HFFc6 (cell line): ENCODE measurements at places on chromosomes 1 and 21. TPM values are rescaled to one million over a fixed set of nuclear protein-coding genes. Genes with fewer than 3 reads are reported as not detected.

Gene BSND
- total RNA-seq = not detected in 3 replicates

Gene KANK4
- total RNA-seq = not detected in 3 replicates

Gene XCL1
- total RNA-seq = not detected in 3 replicates

Gene SMYD2
- 28.9 to 32.3 TPM (median 29.3 TPM) in 3 replicates for total RNA-seq

Gene KRTAP20-1
- not detected in 3 replicates for total RNA-seq

Gene AMY1B
- total RNA-seq = not detected in 3 replicates

Gene AMIGO1
- total RNA-seq = 3.6 to 7.2 TPM (median 6.3 TPM) in 3 replicates

- no peak for DNase-seq
These were observed 7.2 kb downstream of the LGALS8 start for GRCh38 chr1:236530959-236531358.

DNA sequence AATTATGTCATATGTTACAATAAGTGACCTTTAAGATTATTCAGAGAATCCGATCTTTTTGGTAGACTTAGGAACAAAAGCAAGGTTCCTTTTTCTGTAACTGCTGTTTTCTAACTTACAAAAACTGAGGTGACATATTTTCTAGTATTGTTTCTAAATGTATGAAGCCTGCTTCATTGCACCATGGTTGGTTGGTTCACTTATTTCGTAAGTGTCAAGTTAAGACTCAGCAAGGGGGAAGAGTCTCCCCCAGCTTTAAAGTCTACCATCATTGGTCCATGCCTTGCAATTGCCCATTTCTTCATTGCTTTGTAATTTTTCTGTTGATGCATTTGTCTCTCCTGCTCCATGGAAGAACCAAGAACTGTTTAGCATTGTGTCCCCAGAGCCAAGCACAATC is 136.9 kb downstream of the DISC1 start:
- DNase-seq = no peak

DNA sequence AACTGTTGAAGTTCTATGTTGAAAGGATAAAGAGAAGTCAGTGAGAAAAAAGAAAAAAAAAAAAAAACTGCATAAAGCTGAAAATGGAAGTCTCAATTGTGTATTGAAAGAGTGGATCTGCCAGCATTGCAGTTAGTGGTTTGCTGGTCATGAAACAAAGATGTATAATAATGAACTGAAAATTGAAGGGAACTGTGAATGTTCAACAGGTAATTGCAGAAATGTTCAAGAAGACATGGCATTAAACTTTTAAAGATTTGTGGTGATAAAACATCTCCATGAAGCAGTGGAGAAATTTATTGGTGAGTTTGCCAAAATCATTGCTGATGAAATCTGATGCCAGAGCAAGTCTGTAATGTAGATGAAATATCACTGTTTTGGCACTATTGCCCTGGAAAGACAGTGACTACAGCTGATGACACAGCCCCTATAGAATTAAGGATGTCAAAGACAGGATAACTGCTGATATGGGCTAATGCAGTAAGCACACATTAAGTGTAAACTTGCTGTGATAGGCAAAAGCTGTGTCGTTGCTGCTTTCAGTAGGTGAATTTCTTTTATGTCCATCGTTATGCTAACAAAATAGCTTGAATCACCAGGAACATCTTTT is 71.0 kb downstream of the RD3 start:
- DNase-seq = peak; percentile 10

DNA sequence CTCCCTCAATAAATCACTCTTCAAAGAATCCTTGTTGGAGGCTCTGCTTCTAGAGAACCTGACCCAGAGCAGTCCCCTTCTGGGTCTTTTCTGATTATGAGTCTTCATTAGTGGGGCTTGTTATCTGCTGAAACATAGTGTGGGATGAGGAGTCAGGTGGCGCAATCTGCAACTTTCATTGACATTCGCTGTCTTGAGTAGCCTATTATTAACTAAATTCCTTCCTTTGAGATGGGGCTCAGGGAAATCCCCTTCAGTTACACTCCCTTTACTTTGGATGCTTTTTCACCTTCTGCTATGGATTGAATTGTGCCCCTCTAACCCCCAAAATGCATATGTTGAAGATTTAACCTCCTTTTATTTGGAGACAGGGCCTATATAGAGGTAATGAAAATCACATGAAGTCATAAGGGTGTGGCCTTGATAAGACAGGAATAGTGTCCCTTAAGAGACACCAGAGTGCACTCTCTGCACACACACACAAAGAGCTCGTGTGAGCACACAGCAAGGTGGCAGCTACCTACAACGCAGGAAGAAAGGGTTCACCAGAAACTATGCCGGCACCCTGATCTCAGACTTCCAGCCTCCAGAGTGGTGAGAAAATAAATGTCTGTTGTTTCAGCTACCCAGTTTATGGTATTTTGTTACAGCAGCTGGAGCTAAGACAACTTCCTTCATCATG is 19.5 kb downstream of the DIO1 start:
- no peak for DNase-seq

- no peak for DNase-seq
These were observed 61.4 kb downstream of the PPP2R5A start for GRCh38 chr1:212346601-212347000.

DNA sequence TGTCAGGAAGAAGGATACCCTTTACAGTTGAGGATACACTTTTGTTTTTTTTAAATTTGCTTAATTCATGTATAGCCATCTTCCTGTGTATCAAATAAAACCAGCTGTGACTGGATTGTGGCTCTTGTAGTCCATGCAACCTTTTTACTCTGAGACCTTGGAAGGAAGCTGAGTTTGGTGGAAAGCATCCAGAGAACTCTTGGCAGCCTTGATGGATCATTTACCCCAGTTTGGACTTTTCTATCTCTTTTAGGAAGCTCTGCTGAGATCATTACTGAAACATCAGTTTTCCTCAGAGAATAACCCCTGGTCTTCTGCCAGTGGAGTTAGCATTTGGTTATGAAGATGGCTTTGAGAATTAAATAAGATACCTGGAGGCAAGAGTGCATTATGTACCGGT is 21.2 kb upstream of the APOBEC4 start:
- no peak for DNase-seq

DNA sequence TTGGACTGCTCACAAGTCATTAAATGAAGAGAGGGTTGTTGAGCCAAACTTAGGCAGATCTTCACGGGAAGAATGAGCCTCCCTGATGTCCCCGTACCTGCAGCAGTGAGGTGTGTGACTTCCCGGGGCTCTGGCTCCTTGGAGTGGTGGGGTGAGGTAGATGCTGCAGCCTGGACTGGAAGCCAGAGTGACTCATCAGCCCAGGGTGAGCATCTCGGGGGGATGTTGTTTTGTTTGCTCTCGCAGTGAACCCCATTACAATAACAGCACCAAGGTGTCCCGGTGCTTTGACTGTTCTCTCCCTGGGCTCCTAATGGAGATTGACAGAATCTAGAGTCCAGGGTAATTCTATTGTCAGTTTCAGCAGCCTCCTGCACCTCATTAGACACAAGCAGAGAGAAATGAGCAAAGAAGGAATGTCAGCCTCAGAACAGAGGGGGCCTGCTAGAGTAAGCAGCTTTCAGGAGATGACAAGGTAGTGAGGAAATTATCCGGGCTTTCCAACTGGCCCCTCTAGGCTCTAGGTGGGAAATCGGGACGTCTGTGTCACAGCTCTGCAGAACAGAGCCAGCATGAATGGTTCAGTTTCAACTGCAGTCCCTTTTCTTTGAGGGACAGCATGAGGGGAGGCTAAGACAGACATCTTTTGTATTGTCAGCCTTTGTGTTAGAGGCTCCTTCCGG is 36.0 kb upstream of the LRRN2 start:
- no peak for DNase-seq

GRCh38 chr1:29474274-29475244 is 238.2 kb downstream of the PTPRU start:
- DNase-seq = no peak

- no peak for DNase-seq
These were observed 10.6 kb downstream of the SLC19A1 start for GRCh38 chr21:45531393-45532215.

DNA sequence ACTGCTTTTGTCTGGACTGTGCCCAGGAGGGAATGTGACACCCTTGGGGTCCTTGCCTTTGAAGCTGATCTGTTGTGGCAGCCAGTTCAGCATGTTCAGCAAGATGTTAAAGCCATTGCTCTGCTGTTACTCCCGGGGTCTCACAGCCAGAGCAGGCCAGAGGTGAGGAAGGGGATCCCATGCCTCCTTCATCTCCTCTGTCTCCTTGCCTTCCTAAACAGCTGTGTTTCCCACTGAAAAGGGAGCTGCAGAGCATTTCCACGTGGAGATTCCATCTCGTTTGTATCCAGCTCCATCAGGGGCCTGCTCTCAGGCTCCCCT is 135.8 kb upstream of the COL6A1 start:
- no peak for DNase-seq

- DNase-seq = no peak
These were observed 38.2 kb downstream of the TRAPPC10 start for GRCh38 chr21:44050276-44050675.

DNA sequence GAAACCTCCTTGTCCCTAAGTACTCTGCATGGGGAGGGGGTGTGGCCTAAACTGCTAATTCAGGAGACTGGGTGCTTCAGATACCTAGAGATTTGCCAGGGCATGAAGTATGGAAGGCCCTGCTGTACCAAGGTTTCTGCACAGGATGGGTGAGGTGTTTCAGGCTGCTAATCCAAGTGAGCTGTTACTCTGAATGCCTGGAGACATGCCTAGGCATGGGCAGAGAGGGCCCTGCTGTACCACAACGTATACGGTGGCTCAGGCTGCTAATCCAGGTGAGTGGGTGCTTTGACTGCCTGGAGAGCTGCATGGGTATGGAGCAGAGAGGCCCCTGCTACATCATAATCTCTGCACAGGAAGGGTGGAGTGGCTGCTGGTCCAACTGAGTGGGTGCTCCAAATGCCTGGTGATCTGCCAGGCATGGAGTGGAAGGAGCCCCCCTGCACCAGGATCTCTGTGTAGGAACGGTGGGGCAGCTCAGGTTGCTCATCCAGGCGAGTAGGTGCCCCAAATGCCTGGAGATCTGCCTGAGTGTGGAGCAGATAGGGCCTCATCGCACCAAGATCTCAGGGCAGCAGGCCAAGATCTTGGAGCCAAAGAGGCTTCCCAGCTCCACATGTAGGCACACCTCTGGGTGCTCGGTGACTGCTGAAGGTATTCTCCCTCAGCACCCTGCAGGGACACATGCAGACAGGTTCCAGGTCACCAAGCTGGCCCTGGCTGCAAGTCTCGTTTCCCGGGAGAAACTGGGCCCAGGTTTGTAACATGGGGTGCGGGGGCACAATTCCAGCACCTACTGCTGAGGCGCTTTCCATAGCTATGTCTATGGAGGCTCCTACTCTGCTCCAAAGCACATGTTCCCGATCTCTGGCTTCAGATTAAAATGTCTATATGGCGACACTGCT is 252.5 kb upstream of the PLXNA2 start:
- DNase-seq = no peak

- no peak for DNase-seq
These were observed 42.2 kb downstream of the ECE1 start for GRCh38 chr1:21247892-21248715.

DNA sequence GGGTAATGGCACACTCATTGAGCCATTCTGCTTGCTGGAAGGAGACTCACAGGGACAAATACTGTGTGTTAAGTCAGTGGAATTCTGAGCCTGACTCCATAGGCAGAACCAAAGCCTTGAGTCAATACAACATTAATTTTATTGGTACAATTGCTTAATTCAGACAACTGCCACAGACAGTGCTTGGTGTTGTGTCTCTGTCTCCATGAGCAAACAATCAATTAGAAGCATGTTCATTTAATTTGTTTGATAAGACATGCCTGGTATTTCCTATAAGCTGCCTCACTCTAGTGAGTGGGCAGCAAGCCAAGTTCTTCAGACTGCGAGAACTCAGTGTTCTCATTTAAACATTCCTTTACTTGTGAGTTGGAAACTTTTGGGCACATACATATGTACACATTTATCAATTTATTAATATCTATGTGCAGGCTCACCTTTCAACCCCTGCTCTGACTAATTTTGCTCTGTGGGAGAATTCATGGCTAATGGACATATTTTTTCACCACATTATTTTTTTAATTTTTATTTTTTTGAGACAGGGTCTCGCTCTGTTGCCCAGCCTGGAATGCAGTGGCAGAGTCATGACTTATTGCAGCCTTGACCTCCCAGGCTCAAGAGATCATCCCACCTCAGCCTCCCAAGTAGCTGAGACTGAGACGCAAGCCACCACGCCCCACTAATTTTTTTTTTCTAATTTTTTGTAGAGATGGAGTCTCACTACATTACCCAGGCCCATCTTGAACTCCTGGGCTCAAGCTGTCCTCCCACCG is 4.5 kb upstream of the SRSF10 start:
- DNase-seq = peak; percentile 27

DNA sequence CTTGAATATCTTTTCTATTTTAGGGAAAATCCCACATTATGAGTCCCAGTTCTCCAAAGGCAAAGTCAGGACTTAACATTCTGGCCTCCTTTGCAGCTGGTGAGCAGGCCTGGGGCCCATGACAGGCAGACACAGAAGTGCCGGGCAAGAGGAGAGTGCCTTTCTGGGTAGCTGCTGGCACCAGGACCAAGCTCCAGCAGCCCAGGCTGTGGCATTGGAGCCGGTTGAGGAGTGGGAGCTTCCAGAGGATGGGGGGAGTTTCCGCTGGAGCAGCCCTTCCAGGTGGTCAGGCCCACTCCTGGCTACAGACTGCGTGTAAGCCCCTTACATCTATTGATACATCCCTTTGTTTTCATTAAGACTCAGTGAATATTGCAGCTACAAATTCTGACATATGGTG is 123.9 kb downstream of the URB2 start:
- DNase-seq = no peak

DNA sequence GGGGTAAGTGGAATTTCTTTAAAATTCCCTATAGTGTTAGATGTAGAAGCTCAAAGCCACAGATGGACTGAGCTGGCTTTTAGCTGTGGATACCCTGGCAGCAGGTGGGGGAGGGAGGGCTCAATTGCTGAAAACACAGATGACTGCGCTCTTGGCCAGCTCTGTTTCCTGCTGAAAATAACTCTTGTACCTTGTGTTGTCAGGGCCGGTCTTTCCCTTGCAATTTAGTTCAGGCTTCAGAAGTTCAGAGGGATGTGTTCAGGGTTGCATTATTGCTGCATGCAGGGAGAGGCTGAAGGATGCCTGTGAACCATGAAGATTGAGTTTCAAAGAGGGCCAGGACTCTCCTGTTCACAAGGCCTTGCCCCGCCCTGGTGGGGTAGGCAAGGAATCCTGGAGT is 58.1 kb upstream of the GCLM start:
- DNase-seq = no peak

DNA sequence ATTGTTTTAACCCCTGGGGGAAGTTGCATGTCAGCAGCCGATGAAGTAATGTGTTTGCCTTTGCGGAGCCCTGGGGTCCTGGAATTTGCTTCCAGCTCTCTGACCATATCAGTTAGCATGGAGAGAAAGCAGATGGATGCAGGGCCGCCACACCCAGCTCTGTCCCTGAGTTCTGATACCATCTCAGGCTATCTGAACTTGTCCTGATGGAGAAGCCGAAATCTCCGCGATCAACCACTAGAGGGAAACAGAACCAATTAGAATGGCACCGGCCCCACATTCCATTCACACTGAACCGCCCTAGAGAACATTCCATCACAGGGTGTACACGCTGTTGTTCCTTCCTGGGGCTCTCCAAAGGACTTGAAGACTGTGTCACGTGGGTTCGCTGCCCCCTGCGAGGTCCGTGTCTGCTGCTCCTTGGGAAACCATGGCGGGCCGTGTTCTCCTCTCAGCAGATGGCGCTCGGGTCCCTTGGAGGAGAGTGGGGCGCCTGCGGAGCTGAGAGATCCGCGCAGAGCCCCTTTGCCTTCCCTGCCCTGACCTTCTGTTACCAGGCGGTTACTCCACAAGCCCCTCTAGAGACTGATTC is 75.4 kb downstream of the ABCA4 start:
- DNase-seq = peak; percentile 92
